Stimulated activated CD8-positive, alpha-beta memory T cell treated with anti-CD3 and anti-CD28 coated beads, Interleukin-2, amount 100 ng/mL, for 1 hour (primary cell): ENCODE measurements at places on chromosomes 4 and X.

DNA sequence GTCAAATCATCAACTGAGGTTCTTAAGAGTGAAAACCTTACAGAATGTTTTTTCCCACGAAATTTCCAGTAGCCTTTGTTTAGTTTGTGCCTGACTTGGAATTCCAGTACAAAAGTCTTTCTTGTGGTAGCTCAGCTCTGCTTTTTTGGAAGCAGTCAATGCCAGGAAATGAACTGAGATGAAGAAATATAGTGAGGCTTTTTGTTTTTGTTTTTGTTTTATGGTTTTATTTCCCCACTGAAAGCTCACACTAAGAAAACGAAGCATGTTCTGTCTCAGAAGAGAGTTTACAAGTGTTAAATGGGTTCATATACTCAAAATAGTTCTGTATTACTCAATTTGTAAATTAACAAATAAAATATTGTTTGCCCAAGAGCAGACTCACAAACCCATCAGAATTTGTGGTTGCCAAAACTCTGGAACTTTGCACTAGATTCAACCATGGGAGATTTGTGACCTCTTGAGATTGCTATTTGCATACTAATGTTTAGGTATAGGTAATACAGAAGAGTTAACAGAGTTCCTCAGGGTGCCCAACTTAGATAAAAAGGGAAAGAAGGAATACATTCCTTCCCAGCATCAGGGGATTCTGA is 1060.8 kb downstream of the FAT4 start:
- no peak for DNase-seq

- no peak for DNase-seq
Measured at GRCh38 chr4:124768596-124769365, 56.2 kb upstream of the ANKRD50 start.

GRCh38 chr4:86484241-86484640 is 109.9 kb upstream of the PTPN13 start:
- no peak for DNase-seq

GRCh38 chrX:22357621-22358020 is 84.9 kb downstream of the CBLL2 start:
- DNase-seq, result no peak

DNA sequence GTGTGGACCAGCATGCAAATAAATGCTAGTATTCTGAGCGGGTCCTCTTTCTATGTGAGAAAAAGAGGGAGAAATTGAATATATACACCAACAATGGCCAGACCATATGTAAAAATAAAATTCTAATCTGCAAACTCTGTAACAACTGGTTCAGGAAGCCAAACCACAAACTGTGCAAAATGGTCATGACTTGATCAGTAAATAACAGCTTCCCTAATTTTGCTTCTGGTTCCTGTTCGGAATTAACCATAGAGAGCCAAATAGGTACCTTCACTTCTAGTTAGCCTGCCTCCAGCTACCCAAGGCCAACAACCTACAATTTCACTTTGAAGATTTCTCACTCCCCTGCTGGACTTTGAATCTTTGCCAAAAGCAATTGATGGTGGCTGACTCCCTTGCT is 1313.2 kb downstream of the ADGRL3 start:
- DNase-seq, result no peak

- DNase-seq, result no peak
Measured at GRCh38 chr4:151325111-151325948, at the start of gene SH3D19. Gene SH3D19 (minus strand): TSS chr4:151325605. CDS start chr4:151325352, 253 bp downstream.

DNA sequence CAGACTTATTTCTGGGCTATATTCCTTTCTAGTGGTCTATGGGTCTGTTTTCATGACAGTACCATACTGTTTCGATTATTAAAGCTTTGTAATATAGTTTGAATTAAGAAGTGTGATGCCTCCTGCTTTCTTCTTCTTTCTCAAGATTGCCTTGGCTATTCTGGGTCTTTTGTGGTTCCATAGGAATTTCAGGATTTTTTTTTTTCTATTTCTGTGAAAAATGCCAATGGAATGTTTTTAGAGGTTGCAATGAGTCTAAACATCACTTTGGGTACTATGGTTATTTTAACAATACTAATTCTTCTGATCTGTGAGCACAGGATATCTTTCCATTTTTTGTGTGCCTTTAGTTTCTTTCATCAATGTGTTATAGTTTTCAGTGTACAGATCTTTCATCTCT is 204.3 kb upstream of the HCCS start:
- DNase-seq, result no peak

DNA sequence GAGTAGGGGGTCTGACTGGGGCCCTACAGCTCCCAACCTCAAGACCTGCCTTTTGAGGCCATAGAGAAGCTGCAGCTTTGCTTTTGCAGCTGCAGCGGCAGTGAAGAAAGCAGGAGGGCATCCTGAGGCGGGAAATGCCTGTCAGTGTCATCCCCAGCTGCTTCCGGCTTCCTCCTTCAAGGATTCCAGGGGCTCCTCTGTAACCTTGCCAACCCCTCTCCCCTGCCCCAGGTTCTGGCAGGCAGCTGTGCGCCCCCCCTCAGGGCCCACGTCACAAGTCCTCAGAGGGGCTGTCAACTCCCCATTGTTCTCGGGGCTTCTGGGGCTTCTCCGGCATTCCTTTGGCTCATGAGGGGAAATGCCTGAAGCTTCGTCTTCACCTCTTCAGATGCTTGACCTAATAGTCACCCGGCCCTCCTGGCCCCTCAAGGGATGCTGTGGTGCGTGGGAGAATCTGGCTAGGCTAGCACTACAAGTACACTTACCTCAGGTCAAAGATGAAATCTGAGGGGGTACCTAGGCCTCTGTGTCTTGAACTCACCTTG is 31.9 kb downstream of the APLN start:
- DNase-seq, result no peak

GRCh38 chrX:154603438-154604430 is 15.3 kb downstream of the CTAG1B start:
- DNase-seq, result no peak

DNA sequence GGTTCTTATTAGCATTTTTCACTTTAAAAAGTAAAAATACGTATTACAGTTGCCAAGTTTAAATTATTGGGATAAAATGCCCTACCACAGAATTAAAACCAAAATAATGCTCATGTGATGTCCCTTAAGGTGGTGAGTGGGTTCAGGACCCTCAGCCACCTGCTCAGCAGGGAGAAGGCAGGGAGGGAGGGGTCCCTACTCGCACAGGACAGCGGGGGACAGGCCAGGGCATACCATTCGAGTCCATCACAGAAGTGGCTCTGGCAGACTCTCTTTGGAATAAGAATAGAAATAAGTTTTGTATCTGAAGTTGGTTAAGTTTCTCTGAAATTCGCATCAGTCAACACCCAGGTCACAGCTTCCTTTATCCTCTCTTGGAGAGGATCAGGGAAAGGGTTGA is 37.7 kb downstream of the NOP14 start:
- DNase-seq, result no peak

DNA sequence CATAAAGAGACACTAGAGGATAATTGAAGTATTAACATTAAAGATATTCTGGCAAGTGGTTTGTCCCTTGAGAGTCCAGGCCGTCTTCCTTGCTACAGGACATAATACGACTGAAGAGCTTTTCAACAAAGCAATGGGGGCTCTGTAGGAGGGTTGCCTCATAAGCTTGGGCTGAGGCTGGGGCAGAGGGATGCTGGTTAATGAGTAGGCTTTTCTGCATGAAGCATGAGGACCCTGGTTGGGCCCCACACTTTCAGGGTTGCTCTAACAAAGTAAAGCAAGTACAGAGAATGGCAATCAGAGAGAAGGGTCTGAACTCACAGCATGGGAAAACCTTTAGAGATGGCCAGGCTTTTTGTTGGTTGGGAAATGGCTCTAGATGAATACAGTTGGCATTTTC is 281.3 kb downstream of the IDS start:
- no peak for DNase-seq

- DNase-seq, result no peak
Measured at GRCh38 chrX:155028877-155029291, 2.2 kb downstream of the FUNDC2 start.

- DNase-seq, result no peak
Measured at GRCh38 chr4:152509595-152510225, 26.2 kb downstream of the FBXW7 start.

DNA sequence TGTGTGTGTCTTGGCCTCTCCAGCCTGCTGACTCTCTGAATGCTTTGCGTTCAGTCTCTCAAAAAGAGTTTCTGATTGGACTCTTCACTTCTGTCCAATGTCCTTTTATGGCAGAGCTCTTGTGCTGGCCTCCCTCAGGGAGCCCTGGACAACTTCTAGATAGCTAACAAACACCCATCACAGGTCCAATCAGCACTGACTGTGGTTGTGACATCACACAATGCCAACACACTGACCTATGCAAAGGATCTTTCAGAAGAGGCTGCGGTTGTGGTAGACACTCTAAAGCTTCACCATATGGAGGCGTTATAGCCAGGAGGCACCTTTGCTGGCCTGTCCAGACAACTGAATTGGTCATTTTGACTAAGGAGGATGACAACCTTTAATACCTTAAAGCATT is 53.8 kb upstream of the LSM6 start:
- no peak for DNase-seq

- DNase-seq, result no peak
Measured at GRCh38 chr4:53005808-53006207, 143.7 kb downstream of the RASL11B start.

GRCh38 chr4:54585321-54586000 is 72.3 kb upstream of the KIT start:
- no peak for DNase-seq

DNA sequence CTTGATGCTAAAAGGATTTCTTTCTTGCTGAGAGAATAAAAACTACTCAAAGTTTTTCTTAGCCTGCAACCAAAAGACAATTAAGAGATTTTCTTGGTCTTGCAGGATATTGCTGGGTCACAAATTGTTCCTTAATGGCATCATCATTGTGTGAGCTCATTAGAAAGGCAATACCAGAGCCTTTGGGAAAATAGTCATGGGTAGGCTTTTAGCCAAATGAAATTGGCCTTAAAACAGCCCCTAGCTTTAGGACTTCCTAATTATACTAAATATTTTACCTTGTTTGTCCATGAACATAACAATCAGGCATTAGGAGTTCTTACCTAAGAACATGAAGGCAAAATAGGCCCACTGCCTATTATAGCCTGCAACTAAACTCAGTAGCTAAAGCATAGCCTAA is 10.4 kb upstream of the FAM13A start:
- DNase-seq, result no peak

DNA sequence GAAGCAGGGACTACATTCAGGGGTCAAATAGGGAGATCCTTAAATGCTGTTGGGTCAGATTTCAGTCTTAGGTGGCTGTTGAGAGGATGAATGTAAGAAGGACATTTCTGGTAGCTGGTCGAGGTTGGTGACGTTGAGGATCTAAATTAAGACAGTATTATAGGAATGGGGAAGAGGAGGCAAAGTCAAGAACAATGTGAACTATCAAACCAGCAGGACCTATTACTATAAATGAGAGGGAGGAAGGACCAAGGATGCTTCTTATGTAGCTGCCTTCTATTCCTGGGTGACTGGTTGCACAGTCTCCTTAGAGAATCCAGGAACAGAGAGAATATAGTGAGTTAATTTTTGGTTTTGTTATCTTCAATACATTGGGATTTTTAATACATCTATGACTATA is 118.5 kb upstream of the BMPR1B start:
- no peak for DNase-seq

GRCh38 chrX:103919270-103919637 is 43.2 kb upstream of the TMSB15B start:
- no peak for DNase-seq

DNA sequence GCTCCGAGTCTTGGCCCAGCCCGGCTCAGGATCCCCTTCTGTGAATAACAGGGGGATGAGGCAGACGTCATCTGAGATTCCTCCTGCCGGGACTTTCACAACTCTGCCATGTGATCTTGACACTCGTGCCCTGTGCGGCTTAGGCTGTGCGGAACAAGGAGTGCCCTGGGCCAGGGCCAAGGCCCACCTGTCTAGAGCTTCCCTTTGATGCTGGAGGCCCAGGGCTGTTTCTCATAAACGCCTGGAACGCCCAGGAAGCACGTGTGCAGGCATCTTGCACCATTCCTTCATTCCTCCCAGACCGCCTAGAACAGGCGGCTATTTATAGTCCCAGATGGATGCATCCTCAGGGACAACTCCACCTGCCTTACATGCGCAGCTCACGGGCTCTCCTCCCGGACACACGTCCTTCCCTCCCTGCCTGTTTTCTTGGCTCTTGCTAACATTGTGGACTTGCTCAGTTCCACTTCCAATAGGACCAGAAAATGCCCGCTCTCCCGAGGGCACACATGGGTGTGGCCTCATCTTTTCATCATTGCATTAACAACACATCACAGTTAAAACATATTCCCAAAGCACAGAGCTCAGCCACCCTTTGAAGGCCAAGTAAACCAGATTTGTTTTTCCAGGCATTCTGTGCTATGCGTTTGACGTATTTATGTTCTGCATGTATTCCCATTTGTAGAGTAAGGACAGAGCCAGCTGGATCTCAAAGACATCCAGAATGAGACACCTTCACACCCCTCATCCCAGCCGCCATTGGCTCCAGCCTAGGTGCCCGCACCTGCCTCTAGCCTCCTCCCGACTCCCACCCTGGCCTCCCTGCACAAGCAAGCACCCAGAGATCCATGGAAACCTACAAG is 57.2 kb downstream of the ABLIM2 start:
- no peak for DNase-seq

DNA sequence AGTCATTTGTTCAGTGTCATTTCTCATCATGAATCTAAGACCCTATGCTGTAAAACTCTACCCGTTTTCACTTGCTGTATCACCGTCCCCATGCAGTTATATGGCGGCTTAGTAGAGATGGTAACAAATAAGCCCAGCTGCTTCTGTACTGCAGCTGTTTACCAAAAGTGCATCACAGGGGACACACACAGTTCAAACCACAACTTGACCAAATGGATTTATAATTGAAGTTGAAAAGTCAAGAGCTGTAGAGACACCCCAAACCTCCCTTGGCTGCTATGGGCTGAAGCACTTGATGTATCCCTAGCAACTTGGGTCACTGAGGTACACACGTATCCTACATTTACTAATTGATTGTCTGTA is 219.0 kb upstream of the FGF13 start:
- DNase-seq, result no peak

GRCh38 chrX:135544338-135544948 is 24.0 kb downstream of the INTS6L start:
- no peak for DNase-seq

- DNase-seq, result no peak
Measured at GRCh38 chr4:8182294-8182693, 16.8 kb upstream of the SH3TC1 start.

- DNase-seq, result no peak
Measured at GRCh38 chr4:44493924-44494323, 45.3 kb upstream of the KCTD8 start.

DNA sequence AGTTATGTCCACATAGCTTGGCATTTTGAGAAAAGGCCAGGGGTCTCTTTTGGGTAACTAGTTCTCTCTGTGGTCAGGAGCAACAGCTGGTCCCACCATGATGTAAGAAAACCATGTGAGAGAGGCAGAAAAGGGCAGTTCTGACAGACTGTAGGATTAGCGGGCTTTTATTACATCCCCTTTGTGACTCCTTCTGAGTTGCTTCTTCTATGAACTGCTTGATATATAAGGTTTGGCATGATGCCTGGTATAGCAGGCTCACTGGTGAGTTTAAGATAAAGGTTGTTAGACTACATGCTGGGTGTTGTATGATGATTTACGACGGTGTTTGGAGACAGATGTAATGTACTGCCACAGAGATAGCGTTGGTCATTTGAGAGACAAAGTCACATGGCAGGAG is 2308.1 kb upstream of the AGA start:
- DNase-seq, result no peak
